ENCODE measurements at places on chromosomes 2 and 18. TPM values are rescaled to one million over a fixed set of nuclear protein-coding genes. Genes with fewer than 3 reads are reported as not detected.

The ARHGEF4 gene
- total RNA-seq, result 45.7 TPM

The TMEM37 gene
- not detected for total RNA-seq

The IL36RN gene
- total RNA-seq, result not detected

The BUB1 gene
- total RNA-seq, result 6.1 TPM

The SLC4A5 gene
- 2.7 TPM for total RNA-seq

The NUP35 gene
- 35.2 TPM for total RNA-seq

The PDE11A gene
- total RNA-seq, result 0.49 TPM

The CYB5A gene
- total RNA-seq, result 7.9 TPM

The GPR155 gene
- 15.2 TPM for total RNA-seq

The REG1B gene
- not detected for total RNA-seq

The IL1R2 gene
- not detected for total RNA-seq

The NEU2 gene
- total RNA-seq, result not detected

The CAVIN2 gene
- total RNA-seq, result 6.9 TPM

The ZC3H6 gene
- 24.8 TPM for total RNA-seq

The CNRIP1 gene
- total RNA-seq, result 67.4 TPM

The AP1S3 gene
- 3.2 TPM for total RNA-seq

The VWA3B gene
- 0.98 TPM for total RNA-seq

The CTLA4 gene
- not detected for total RNA-seq

The DSG1 gene
- 0.49 TPM for total RNA-seq

The LYPD6B gene
- 3.4 TPM for total RNA-seq

The SP140L gene
- 0.49 TPM for total RNA-seq

The UGP2 gene
- 85.1 TPM for total RNA-seq

The MALL gene
- 1.5 TPM for total RNA-seq

The SERPINB5 gene
- total RNA-seq, result 0.49 TPM

The SP9 gene
- total RNA-seq, result 9.8 TPM

The GBX2 gene
- total RNA-seq, result not detected

The FOXD4L1 gene
- 0.25 TPM for total RNA-seq

The DCDC2C gene
- 0.49 TPM for total RNA-seq

The TUBB8B gene
- not detected for total RNA-seq

The KLHL30 gene
- not detected for total RNA-seq

The FTCDNL1 gene
- total RNA-seq, result 5.4 TPM

The CRYGD gene
- total RNA-seq, result 1.2 TPM

The TGFA gene
- total RNA-seq, result 3.7 TPM

All from temporal lobe (tissue), 4 donors.